Left lung (tissue), 14 donors: ENCODE measurements at places on chromosomes 5 and 9. TPM values are rescaled to one million over a fixed set of nuclear protein-coding genes. Genes with fewer than 3 reads are reported as not detected.

DNA sequence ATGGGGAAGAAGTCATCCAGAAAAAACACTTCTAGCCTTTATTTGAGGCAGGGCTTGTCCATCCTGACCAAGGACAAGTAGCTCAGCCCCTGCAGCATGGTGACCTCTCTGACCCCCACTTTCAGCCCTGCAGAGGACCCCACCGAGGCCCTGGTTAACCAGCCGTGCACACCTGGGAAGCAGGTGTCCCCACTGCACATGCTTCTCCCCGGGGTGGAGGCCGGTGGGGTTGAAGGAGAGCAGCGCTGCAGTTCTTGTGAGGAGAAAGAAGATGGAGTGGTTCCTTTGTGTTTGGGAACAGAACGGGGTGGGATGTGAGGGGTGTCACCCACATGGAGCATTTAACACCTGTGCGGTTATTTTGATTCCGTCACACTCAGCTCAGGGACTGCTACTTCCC, 21.1 kb upstream of the ZBTB34 start:
- DNase-seq, result no peak

GRCh38 chr5:173568128-173568527, 48.3 kb downstream of the BOD1 start:
- no peak for DNase-seq

DNA sequence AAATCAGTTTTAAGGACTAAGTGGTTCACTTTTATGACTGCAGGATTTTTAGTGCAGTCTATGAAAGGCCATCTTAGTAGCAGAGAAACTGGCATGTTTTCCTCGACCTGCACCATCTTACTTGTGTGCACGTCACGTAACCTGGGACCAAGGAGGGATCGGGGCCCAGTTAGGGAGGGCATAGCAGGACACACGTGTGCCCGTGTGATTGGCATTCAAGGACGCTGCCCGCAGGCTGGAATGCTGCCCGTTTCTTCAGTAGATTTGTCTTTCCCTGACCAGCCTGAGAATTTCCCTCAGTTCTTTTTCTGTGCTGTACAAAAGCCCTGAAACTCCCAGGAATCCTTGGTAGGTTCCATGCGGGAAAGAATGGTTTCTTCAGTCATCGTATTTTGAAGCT, 196.3 kb downstream of the TRIO start:
- no peak for DNase-seq

GRCh38 chr5:7741415-7742065, 109.4 kb downstream of the CFAP90 start:
- DNase-seq, result no peak

GRCh38 chr9:133930046-133930681, 62.0 kb downstream of the VAV2 start:
- no peak for DNase-seq

DNA sequence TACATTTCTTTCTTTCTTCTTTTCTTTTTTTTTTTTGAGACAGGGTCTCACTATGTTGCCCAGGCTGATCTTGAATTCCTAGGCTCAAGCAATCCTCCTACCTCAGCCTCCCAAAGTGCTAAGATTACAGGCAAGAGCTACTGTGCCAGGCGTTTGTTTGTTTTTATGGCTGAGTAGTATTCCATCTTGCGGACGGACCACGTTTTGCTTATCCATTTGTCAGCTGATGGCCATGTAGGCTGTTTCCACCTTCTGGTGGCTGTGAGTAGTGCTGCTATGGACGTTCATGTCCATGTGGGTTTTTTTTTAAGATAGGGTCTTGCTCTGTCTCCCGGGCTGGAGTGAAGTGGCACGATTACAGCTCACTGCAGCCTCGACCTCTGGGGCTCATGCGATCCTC, 2.5 kb downstream of the DOK3 start:
- no peak for DNase-seq

GRCh38 chr9:34526026-34526425, 3.2 kb upstream of the ENHO start:
- no peak for DNase-seq

- DNase-seq, result no peak
Measured at GRCh38 chr5:151523335-151523734, 67.8 kb downstream of the FAT2 start.

- no peak for DNase-seq
Measured at GRCh38 chr5:54669845-54670244, 152.3 kb downstream of the SNX18 start.

GRCh38 chr5:15354021-15354420, 146.0 kb upstream of the FBXL7 start:
- no peak for DNase-seq

- DNase-seq, result no peak
Measured at GRCh38 chr5:5711112-5711511, 288.6 kb downstream of the ICE1 start.

GRCh38 chr5:179368126-179368805, 23.0 kb upstream of the ADAMTS2 start:
- DNase-seq, result no peak

- DNase-seq, result no peak
Measured at GRCh38 chr5:170639221-170639925, 135.6 kb downstream of the KCNIP1 start.

DNA sequence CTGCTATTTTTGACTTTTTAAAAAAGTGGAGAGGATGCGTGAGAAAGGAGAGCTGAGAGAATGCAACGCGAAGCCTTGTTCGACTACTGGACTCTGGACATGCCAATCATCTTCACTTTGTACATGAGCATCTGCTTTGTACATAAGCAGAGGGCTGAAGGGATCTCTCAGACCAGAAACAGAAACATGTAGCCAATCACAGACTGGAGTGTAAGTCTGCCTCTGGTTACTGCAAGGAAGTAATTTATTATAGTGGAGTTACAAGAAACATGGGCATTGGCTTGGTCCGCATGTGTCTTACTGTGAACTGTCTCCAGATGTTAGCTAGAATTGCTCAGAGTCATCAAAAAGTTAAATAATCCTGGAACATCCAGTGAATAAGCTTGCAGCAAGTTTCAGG, 190.0 kb upstream of the GRAMD2B start:
- no peak for DNase-seq

Gene ZNF169
- 6.2 TPM for total RNA-seq

Gene SMIM32
- total RNA-seq, result not detected

Gene ANKRD34B
- total RNA-seq, result 2.8 TPM

Gene EIF4EBP3
- total RNA-seq, result 10.6 TPM
